ENCODE measurements at places on chromosomes 16 and 17. TPM values are rescaled to one million over a fixed set of nuclear protein-coding genes. Genes with fewer than 3 reads are reported as not detected.

The RNF167 gene
- polyA plus RNA-seq: 27.3 TPM

The LGALS9B gene
- not detected for polyA plus RNA-seq

The CCDC144A gene
- polyA plus RNA-seq: not detected

The WNT3 gene
- polyA plus RNA-seq: 0.14 TPM

The CLEC3A gene
- not detected for polyA plus RNA-seq

The MPP2 gene
- polyA plus RNA-seq: 0.18 TPM
